H54 (cell line): ENCODE measurements at places on chromosomes 5 and 9.
A peak's percentile ranks its signal among the peaks of the same experiment; 100 is the strongest.

DNA sequence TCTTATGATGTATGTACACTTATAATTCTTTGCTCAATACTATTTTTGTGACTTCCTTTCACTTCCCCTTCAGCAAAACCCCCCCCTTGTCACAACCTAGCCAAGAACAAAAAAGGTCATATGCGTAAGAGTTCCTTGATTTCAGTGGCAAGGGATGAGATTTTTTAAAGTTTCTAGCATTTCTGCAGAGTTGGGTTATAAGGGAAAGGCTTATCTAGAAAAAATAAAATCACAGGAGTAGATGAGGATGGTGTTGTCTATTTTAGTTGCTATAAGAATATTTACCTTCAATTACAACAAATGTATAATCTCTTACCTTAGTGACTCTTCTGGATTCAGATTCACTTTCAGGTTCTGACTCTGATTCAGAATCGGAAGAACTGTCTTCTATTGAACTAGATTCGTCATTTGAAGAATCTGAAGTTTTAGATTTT lies 184.6 kb downstream of the AP3B1 start:
- DNase-seq, result no peak

GRCh38 chr9:73441890-73442818 lies 290.5 kb downstream of the ANXA1 start:
- no peak for DNase-seq

DNA sequence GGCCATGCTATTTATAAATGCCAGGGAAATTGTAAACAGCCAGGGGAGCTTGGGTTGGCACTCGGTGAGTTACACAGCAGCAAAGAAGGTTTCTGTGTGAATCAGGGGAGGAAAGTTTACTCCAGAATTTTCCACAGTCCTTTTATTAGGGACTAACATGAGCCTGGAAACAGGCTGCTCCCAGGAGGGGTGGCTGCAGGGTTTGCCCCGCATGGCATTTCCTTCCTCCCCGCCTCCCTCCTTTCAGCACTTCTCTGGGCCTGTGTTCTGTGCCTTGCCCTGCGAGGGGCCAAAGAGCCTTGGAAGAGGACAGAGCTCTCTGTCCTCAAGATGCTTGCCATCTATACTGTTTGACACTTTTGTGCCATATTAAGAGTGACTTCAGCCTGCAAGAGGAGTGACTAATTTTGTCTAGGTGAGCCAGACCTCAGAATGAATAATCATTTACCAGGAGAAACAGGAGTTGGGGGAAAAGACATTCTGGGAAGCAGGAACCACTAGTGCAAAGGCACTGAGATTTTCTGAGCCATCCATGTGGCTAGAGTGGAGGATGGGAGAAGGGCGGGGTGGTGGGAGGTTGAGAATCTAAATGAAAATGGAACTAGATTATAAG lies 1.8 kb downstream of the GSN start:
- no peak for DNase-seq

GRCh38 chr9:8486095-8486494 lies 686.5 kb upstream of the DMAC1 start:
- peak; percentile 11 for DNase-seq

DNA sequence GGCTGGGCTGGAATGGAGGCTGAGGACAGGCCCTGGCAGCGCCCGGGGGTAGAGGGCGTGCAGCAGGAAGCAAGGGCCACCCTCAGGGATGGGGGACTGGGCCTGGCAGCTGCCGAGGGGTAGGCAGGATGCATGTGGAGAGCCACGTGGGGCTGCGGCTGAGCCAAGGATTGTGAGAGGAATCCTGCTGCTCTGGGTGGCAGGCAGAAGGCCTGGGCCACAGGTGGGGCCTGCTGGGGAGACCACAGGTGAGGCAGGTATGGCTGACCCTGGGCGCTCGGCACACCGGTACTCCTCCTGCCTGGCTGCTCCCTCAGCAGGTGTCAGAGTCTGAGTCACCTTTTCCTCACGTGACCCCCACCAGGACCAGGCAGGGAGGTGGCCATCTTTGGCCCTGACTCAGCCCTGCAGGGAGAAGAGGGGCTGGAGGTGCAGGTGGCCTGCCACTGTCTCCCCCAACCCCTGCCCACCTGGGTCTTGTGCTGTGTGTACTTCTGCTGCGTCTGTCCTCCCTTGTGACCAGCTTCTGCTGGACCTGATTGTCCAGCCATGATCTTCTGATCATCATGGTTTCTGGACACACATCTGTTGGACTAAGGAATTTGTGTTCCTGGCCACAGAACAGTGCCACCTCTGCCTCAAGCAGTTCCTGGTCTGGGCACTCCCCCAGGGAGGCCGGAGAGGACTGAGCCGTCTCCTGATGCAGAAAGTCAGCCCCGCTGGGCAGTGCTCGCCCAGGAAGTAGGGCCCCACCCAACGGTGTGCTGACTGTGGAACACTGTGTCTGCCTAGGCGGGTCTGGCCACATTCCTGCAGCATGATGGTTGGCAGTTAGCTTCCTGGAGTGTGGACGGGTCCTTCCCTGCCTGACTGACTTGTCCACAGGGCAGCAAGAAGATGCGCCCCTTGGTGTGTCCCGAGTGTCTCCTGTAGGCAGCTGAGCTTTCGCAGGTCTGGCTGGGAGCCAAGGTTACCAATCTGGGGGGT lies 6.4 kb downstream of the ARRDC1 start:
- peak; percentile 100 for DNase-seq
